CD4-positive, alpha-beta T cell treated with Interferon gamma for 1 hour (primary cell): ENCODE measurements at places on chromosomes 4 and X.

GRCh38 chr4:165634766-165635165, 238.3 kb upstream of the TLL1 start:
- DNase-seq = no peak

- DNase-seq = no peak
Measured at GRCh38 chr4:19707876-19708275, 543.8 kb upstream of the SLIT2 start.

GRCh38 chr4:146278986-146279385, 64.6 kb downstream of the REELD1 start:
- no peak for DNase-seq

GRCh38 chrX:34656467-34656841, 631 bp downstream of the TMEM47 start:
- no peak for DNase-seq

GRCh38 chrX:12065251-12065650, 73.0 kb upstream of the FRMPD4 start:
- no peak for DNase-seq

DNA sequence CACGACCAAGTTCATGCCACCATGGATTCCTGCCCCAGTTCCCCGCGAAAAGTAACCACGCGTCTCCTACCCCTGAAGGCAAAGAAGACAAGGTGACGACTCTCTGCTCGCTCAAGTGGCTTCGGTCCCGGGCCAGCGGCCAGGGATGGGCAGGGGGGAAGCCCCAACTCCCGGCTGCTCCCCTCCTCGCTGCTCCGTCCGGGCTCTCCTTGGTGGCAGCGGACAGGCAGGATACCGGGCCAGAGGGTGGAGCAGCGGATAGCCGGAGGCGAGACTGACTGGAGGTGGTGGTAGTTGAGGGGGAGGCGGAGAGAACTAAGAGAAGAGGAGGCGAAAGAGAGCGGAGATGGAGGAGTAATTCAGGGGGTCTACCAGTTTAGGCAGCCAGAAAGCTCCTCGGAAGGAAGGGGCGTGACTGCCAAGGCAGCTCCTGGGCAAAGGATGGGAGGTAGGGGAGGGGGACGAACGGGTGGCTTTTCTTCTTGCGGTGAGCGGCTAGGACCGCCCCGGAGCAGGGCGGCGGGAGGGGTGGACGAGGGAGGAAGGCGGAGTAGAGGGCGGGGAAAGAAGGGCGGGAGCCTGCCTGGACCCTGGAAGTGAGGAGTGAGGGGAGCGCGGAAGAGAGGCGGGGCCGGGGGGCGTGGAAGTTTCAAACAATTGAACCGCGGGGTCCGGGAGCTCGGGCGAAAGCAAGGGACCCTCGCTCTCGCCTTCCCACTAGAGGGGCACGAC, at the start of gene AMOT:
Gene AMOT (minus strand): TSS at position 450 of the 732 bp plus-strand sequence. CDS start 17,705 bp downstream, outside the sequence.
- peak; percentile 58 for DNase-seq

DNA sequence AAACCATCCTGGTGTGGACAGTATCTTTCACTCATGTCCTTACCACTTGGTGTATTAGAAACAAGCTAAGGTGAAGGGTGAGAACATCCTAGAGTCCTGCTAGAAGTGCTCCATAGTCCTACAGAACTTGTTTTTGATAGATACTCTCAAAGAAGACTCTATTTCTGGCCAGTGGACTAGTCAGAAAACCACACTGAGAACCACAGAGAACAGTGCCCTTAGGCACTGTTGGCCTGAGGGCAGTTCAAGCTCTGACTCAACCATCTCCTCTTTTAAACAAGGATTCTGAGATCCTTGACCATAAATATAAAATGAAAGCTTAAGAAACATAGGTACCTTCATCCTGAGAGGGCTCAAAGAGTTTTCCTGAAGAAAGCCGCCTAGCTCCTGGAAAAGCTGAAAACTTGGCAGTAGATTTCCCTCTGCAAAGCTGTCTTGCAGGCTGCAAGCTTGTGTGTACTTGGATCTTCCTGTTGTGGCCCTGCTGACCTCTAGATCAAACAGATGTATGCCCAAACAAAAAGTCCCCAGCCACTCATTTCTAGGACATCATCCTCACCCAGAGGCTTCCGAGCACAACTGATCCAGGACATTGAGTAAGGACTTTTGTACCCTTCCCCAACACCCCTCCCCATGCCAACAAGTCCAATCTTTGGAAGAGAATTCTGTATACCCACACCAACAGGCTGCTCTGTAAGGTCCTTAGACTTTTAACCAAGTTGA, 111.6 kb upstream of the CXCL13 start:
- no peak for DNase-seq

DNA sequence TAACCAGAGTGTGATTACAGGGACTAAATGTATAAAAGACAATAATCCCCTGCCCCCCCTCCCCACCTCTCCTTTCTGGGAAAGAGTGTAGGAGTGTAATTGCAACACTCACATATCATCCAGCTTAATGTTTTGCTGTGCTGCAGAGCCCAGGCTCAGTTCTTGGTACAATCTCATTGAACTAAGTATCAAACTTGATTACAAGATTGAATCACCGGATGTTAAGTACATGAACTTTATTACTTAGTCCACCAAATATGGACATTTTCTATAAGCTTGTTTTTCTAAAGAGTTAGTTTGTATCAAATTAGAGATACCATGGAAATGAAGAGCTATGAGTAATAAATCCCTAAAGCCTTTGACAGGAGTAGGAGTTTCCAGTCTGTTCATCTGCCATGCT, 559.1 kb downstream of the ZNF674 start:
- DNase-seq = no peak
